ENCODE measurements at places on chromosomes 2 and 18.
A peak's percentile ranks its signal among the peaks of the same experiment; 100 is the strongest.

- H3K4me1 ChIP-seq: no peaks in the 10 kb centered on the region
- H3K27me3 ChIP-seq: no peaks in the 10 kb centered on the region
- no peak overlapping the region for H3K4me3 ChIP-seq
- H3K27ac ChIP-seq: no peak overlapping the region
- no peaks in the 10 kb centered on the region for H3K36me3 ChIP-seq
- no peak for DNase-seq
Measured at GRCh38 chr18:53752781-53753367, 471.6 kb downstream of the MBD2 start.

- no peak overlapping the region for H3K27ac ChIP-seq
- peaks cover 12% of the 10 kb centered on the region for H3K27me3 ChIP-seq
- no peak overlapping the region for H3K4me3 ChIP-seq
Measured at GRCh38 chr18:834082-834720, 22.2 kb upstream of the YES1 start.

- peaks cover 14% of the 10 kb centered on the region for H3K36me3 ChIP-seq
- DNase-seq: no peak
- peaks cover 35% of the 10 kb centered on the region for H3K4me1 ChIP-seq
- H3K27me3 ChIP-seq: no peaks in the 10 kb centered on the region
- H3K27ac ChIP-seq: no peak overlapping the region
Measured at GRCh38 chr2:61432990-61433389, 37.9 kb downstream of the USP34 start.

DNA sequence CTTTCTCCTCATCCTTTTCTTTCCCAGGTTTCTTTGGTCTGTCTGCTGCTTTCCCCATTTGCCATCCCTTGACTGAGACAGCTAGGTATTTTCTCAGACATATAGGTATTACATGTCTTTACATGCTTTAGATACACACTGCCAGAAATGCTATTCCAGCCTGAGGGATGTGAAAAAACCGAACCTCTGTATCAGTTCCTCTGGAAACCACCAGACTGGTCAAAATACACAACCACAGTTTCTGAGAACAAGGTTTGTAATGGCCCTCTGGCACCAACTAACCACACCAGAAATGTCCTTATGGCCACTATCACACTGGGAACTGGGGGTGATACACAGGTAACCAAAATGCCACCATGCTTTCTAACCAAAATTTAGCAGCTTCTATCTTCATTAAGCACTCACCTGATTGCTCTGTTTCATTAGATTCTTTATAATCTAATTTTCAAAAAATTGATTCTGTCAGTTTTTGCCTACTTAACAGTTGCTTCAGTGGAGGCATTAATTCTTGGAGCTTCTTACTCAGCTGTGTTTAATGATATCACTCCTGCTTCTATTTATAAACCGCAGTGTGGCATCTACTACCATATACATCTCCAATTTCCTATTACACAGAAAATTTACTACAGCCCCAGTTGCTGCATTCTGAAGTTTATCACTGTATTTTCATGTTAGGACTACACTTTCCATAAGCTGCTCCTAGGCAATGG, 243.5 kb downstream of the WDPCP start:
- H3K4me3 ChIP-seq: no peak overlapping the region
- no peaks in the 10 kb centered on the region for H3K36me3 ChIP-seq
- H3K27ac ChIP-seq: no peak overlapping the region
- no peak for DNase-seq
- no peaks in the 10 kb centered on the region for H3K27me3 ChIP-seq

- H3K27ac ChIP-seq: no peak overlapping the region
- no peaks in the 10 kb centered on the region for H3K27me3 ChIP-seq
- H3K4me1 ChIP-seq: peaks cover 1% of the 10 kb centered on the region
- DNase-seq: no peak
Measured at GRCh38 chr2:239747771-239748170, 277.4 kb downstream of the NDUFA10 start.

GRCh38 chr2:568639-569235, 108.5 kb downstream of the TMEM18 start:
- no peak for DNase-seq
- no peak overlapping the region for H3K27ac ChIP-seq
- no peaks in the 10 kb centered on the region for H3K36me3 ChIP-seq

DNA sequence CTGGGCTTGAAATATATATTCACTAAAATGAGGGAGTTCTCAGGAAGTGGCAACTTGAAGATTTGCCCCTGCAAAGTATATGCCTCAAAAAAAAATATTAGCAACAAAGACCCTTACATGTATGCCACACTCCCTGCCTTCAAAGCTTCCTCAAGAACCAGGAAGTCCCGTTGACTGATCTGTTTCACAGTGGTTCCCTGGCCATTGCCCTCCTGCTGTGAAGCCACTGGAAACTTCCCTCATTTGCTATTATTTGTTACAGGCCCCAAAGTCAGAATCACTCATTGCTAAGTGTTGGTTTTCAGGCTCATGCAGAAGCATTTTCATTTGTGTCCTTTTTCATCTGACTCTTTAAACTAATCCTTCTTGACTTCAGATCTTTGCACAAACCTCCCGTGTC, 421.5 kb downstream of the ZNF521 start:
- H3K27me3 ChIP-seq: no peaks in the 10 kb centered on the region
- H3K36me3 ChIP-seq: no peaks in the 10 kb centered on the region
- H3K4me1 ChIP-seq: no peaks in the 10 kb centered on the region

GRCh38 chr2:218024336-218024735, 21.5 kb upstream of the TNS1 start:
- H3K4me1 ChIP-seq: no peaks in the 10 kb centered on the region
- no peak overlapping the region for H3K27ac ChIP-seq
- no peak overlapping the region for H3K4me3 ChIP-seq
- H3K27me3 ChIP-seq: no peaks in the 10 kb centered on the region
- no peak for DNase-seq

DNA sequence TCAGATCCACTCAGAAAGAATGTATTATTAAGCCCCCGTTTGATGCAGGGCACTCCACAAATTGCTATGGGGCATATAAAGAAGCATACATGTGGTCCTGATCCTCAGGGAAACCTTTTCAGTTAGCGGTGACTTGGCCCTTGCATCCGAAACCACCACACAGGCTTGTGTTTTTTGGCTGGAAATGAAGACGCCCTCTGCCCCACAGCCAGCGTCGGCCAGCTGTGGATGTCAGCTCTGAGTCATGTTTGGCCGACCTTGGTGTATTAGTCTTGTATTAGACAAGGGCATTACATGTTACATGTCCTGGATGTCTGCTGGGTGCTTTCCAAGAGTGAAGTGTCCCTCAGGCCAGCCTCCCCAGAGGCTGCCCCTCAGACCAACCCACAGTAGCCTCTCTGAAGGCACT, 107.6 kb upstream of the MAP3K20 start:
- peaks cover 11% of the 10 kb centered on the region for H3K4me1 ChIP-seq
- no peak for DNase-seq
- H3K4me3 ChIP-seq: no peak overlapping the region
- no peak overlapping the region for H3K27ac ChIP-seq
- H3K27me3 ChIP-seq: no peaks in the 10 kb centered on the region

GRCh38 chr2:18118703-18119102, 240.2 kb downstream of the KCNS3 start:
- no peak overlapping the region for H3K27ac ChIP-seq
- DNase-seq: no peak
- H3K36me3 ChIP-seq: no peaks in the 10 kb centered on the region
- no peaks in the 10 kb centered on the region for H3K27me3 ChIP-seq
- H3K4me3 ChIP-seq: no peak overlapping the region

DNA sequence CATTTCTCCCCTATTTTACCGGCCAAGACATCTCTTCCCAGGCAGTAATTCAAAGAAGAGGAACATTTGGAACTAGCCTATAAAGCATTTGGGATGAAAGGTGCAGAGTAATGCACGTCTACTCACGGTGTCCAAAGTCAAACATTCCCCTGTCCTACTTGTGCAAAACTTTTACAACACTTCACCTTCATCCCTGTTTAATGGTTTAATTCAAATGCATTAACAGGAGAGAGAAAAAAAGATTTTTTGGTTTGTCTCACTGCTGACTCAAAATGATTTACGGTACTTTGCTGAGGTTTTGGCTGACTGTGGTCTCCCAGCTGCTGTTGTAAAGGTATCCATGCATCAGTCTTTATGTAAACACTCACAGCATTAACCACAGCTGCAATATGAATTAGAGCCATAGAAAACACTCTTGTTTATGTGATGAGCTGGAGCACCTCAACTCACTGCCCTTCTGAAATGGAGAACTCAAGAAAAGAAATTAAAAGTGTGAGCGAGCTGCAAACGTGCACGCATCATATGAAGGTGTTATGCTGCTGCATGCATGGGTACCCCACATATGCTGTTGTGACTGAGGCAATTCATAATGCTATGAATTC, 220.5 kb downstream of the PIEZO2 start:
- no peaks in the 10 kb centered on the region for H3K4me1 ChIP-seq
- no peak for DNase-seq
- H3K27me3 ChIP-seq: no peaks in the 10 kb centered on the region
- H3K4me3 ChIP-seq: no peak overlapping the region
- H3K27ac ChIP-seq: no peak overlapping the region

DNA sequence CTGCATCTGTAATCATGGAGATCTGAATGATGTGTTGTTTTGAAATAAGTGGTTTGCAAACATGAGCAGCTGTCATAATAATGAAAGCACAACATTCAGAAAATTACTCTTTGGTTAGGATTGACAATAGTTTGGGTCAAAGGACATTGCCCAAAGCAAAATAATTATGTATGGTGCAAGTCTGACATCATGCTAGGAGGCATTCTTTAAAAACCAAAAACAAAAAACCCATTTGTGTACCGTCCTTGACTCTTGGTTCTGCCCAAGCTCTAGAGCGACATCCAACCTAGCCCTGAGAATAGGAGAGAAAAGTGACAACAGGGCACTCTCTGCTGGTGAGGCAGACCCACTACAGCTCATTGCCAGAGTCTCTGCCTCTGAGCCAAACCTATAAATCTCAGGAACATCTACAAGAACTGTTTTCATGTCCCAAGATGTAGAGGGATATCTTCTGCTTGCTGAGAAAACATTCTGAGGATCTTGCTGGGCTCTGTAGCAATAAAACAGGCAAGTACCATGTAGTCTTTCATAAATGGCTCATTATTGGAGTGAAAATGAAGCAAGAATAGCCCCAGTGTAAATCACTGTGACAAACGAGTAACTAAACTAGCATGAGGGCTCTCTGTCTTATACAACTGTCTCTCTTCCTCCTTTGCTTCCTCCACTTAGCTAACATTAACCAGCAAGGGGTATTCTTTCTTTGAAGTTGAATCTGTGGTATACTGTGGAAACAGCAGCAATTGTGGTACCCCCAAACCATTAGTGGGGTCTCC, 266.8 kb upstream of the CXCR4 start:
- H3K36me3 ChIP-seq: no peaks in the 10 kb centered on the region
- H3K27me3 ChIP-seq: no peaks in the 10 kb centered on the region
- H3K4me3 ChIP-seq: peak overlapping the region; percentile 27
- H3K4me1 ChIP-seq: peaks cover 44% of the 10 kb centered on the region
- DNase-seq: peak; percentile 87
- peak overlapping the region; percentile 93 for H3K27ac ChIP-seq

GRCh38 chr2:138831154-138831553, 51.0 kb upstream of the NXPH2 start:
- H3K27ac ChIP-seq: no peak overlapping the region
- DNase-seq: no peak
- no peaks in the 10 kb centered on the region for H3K4me1 ChIP-seq
- H3K27me3 ChIP-seq: peaks cover 2% of the 10 kb centered on the region
- H3K36me3 ChIP-seq: no peaks in the 10 kb centered on the region

- H3K27me3 ChIP-seq: no peaks in the 10 kb centered on the region
- no peaks in the 10 kb centered on the region for H3K36me3 ChIP-seq
- H3K4me3 ChIP-seq: no peak overlapping the region
Measured at GRCh38 chr18:457521-458412, 42.7 kb downstream of the COLEC12 start.

GRCh38 chr18:75290737-75291358, 80.3 kb downstream of the TSHZ1 start:
- H3K4me1 ChIP-seq: no peaks in the 10 kb centered on the region
- no peak for DNase-seq
- no peak overlapping the region for H3K27ac ChIP-seq
- no peak overlapping the region for H3K4me3 ChIP-seq

GRCh38 chr2:127378720-127379119, 9.1 kb downstream of the MAP3K2 start:
- DNase-seq: no peak
- H3K4me1 ChIP-seq: peaks cover 23% of the 10 kb centered on the region
- H3K36me3 ChIP-seq: peaks cover 27% of the 10 kb centered on the region
- no peaks in the 10 kb centered on the region for H3K27me3 ChIP-seq
- H3K4me3 ChIP-seq: no peak overlapping the region
- H3K27ac ChIP-seq: no peak overlapping the region

DNA sequence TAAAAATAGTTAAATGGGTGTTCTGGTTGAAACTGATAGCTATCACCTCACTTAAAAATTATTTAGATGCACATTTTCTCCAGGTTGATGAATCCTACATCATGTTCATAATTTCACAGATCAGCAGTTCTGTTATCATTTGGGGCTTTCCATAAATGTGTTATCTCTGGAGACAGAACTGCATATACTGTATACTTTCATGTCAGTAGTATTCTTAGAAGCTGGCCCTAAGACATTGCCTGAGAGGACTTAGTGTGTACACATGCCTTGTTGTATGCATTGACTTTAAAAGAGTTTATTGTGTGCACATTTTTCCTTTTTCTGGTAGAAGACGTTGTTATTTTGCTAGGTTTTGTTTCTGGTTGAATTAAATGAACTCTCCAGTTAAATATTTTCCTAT, 41.0 kb downstream of the PIK3C3 start:
- DNase-seq: no peak
- H3K4me3 ChIP-seq: no peak overlapping the region
- H3K36me3 ChIP-seq: peaks cover 52% of the 10 kb centered on the region
- H3K27me3 ChIP-seq: no peaks in the 10 kb centered on the region

DNA sequence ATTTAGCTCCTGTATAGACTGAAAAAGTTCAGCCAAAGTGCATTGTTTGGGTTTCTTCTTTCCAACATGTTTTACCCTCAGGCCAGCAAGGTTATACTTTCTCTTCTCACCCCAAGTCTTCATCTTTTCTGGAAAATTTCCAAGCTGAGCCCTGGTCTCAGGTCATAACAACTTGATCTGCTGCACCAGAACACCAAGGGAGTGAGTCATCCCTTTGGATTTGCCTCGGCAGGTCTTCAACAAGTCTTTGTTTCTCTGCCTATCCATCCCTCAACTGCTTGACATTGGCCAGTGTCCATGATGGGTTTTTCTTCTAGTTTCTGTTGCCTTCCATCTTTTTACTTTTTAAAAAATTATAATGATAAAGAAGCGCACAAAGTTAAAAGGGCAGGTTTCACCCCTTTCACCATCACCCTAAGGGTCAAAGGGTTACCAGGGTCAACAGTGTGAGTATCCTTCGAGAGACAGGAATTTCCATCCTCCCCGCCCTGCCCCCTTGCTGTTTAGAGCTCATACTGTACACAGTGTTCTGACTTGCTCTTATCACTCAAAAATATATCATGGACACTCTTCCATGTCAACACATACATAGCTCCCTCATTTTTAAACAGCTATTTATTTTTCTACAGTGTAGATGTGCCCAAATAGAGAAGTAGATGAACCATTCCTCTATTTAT, 5.7 kb upstream of the SPATS2L start:
- peaks cover 25% of the 10 kb centered on the region for H3K27me3 ChIP-seq
- H3K4me3 ChIP-seq: no peak overlapping the region
- H3K4me1 ChIP-seq: peaks cover 8% of the 10 kb centered on the region
- no peaks in the 10 kb centered on the region for H3K36me3 ChIP-seq
- DNase-seq: no peak

GRCh38 chr2:10137053-10137843, 14.7 kb downstream of the RRM2 start:
- H3K27me3 ChIP-seq: no peaks in the 10 kb centered on the region
- no peak overlapping the region for H3K4me3 ChIP-seq
- DNase-seq: no peak
- H3K4me1 ChIP-seq: peaks cover 44% of the 10 kb centered on the region
- peak overlapping the region; percentile 37 for H3K27ac ChIP-seq

GRCh38 chr2:100692906-100693305, 127.0 kb upstream of the NPAS2 start:
- DNase-seq: no peak
- no peak overlapping the region for H3K27ac ChIP-seq
- no peaks in the 10 kb centered on the region for H3K36me3 ChIP-seq
- no peaks in the 10 kb centered on the region for H3K27me3 ChIP-seq

Measured in activated CD4-positive, alpha-beta T cell treated with anti-CD3 and anti-CD28 coated beads, Interleukin-2, amount 10 ng/mL, durations not matched to agents 24 days and 14 days (primary cell).